Activated CD4-positive, alpha-beta memory T cell treated with anti-CD3 and anti-CD28 coated beads for 36 hours (primary cell): ENCODE measurements at places on chromosomes 16 and 17.

GRCh38 chr16:26365161-26365940, 673.6 kb downstream of the HS3ST4 start:
- DNase-seq, result no peak

- DNase-seq, result no peak
Observed at GRCh38 chr17:80921159-80921558, 70.5 kb upstream of the CHMP6 start.

- no peak for DNase-seq
Observed at GRCh38 chr16:3774156-3774767, 56.9 kb upstream of the TRAP1 start.

- peak; percentile 77 for DNase-seq
Observed at GRCh38 chr17:77233635-77234334, 93.0 kb downstream of the SEC14L1 start.

GRCh38 chr17:76845541-76846017, 22.6 kb upstream of the MGAT5B start:
- DNase-seq, result no peak

- DNase-seq, result no peak
Observed at GRCh38 chr17:18965530-18966236, 13.7 kb downstream of the SLC5A10 start.

DNA sequence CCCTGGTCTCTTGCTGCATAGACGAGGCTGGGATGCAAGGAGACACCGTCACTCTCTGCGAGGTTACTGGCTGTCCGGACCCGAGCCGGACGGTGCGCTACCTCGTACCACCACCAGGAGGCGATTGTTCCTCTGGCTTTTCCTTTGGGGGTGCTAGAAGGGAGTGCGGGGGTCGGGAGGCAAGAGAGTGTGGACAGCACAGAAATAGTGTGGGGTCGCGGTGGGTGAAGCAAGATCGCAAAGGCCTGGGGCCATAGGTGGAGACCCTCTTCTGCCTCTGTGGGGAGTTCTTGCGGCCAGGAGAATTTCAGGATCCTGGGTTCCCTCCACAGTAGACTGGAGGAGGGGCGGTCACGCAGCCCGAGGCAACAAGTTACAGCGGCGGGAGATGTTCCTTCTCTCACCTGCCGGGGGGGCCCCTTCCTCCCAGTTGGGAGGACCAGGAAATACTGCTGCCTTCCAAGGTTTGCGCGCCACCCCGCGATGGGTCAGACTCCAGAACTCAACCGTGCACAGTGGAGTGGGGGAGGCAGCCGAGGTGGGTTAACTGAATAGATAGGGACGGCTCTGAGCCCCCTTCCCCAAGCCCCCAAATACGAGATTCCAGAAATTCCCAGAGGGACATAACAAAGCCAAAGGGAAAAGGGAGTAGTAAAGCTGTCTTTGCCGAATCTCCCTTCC, 6.9 kb downstream of the PHOSPHO1 start:
- DNase-seq, result peak; percentile 80

- no peak for DNase-seq
Observed at GRCh38 chr17:8091033-8091687, 3.6 kb upstream of the ALOX12B start.

GRCh38 chr16:57479205-57479975, 6.9 kb downstream of the DOK4 start:
- DNase-seq, result no peak

DNA sequence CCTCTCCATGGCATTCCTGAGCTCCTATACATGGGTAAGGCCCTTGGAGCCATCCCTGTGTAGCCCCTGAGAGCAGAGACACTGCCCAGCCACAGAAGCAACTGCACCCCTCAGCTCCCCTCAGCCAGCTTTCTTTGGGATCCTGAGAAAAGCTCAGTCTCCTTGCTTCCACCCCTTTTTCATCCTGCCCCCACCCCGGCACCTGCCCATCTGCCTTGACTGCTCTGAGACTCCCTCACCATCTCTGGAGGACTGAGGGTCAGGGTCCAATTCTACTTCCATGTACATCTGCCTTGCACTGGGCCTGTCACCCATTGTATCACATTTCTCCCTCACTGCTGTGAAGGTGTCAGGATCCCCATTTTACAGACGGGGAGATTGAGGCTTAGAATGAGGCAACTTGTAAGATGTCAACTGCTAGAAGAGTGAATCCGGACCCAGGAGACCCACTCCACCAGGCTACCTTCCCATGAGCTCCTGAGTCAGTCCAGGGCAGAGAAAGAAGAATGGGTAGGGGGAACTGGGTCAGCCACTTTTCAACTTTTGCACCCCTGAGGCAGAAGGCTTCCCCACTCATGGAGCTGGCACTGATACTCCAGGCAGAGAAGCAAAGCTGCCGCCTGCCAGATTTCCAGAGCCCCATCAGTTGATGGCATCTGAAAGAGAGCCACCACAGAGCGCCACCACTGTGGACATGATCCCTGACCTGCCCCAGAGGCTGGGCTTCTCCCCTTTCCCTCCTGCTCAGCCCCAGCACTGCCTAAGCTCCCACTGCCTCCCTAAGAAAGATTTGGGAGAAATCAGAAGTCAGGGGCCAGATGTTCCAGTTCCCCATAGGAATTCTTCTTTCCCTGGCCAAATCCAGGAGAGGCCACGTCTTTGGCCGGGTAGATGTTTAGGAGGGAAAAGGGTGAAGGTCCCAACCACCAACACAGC, 135.4 kb downstream of the TMEM132E start:
- DNase-seq, result no peak
